ENCODE measurements at places on chromosomes 7 and 10.

DNA sequence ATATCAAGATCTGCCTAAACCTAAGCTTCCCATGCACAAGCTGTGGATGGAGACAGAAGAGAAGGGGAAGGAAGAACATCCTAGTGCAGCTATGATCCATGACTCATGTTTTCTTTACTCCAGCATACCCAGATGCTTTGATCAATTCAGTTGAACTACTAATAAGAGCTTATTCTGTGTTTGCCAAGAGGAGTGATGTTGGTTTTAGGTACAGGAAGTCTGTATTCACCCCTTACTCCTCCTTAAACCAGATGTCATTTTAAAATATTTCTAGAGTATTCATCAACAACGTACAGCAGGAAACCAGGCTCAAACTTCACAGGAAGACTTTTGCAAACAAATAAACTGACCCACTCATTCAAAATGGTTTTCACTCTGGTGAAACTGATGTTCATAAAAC lies 29.2 kb downstream of the PANK1 start:
- DNase-seq = no peak

DNA sequence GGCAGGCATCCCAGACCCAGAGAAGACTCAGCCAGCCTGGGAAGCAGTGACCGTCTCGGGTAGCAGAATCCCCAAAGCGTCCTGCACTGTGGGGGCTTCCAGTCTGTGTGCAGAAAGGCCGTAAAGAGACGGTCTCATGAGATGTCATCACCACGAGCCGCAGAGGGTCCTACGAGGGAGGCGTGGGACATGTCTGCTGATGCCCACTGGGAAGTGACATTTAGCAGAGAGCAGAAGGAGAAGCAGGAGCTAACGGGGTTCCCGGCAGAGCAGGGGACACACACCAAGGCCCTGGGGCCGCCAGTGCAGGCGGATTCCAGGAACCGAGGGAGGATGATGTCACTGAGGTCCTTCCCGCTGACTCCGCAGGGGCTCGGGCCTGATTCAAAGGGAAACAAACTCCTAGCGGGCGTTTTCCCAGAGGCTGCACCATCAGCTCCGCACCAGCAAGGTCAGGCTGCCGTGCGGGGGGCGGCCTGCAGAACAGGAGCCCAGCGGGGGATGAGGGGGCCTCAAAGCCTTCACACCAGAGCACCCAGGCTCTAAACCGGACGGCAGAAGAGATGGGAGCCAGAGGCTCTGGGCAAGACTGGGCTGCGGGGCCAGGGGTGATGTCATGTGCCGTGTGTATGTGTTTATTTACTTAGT lies 85.4 kb upstream of the PDGFA start:
- no peak for DNase-seq

GRCh38 chr7:118182593-118183427 lies 1.2 kb upstream of the LSM8 start:
- DNase-seq = no peak

GRCh38 chr10:112536663-112537062 lies 89.6 kb downstream of the VTI1A start:
- no peak for DNase-seq

DNA sequence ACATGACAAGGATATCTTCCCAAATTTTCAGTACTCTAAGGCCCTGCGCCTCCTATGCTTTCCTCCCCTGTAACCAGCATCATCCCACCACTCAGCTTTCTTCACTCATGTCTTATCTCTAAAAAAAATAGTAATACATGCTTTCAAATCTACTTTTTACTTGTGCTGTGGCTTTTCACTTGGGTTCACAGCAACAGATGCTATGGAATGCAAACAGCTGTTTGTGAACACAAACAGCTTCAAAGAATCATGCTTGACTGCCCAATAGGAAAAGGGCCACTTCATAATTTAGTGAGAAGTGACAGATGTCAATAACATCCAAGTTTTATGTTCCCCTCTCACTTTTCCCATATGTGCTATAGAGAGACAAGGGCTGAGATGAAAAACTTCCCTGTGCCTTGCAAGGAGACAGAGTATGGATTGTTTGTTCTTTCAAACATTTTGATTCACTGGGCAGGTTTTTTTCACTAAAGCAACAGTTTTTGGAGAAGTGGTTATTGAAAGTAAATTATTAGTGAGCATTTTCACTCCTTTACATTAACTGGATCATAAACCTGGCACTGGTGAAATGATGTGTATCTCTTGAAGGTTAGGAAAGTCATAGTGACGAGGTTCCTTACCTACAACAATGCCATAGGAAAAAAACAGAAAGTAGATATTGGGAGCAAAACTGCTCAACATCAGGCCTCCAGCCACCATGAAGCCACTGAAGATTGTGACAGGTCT lies 37.3 kb downstream of the SLC16A9 start:
- DNase-seq = no peak

DNA sequence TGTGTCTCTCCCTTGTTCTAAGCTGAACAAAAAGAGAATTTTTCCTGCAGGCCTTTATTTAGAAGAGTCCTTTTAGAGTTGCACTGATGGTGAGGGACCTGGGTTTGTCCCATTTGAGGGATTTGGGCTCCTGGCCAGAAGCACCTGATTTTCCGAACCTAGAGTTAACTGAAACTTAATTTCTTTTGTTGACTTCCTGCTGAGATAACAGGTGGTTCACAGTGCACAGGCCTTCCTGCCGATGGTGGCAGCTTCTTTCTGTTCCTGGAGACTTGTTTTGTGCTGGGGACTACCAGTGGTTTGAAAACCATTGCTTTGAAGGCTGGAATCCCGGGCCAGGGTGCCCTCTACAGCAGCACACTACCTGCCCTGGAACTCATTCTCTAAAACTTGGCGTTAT lies 99.2 kb downstream of the SUGCT start:
- DNase-seq = no peak

- DNase-seq = no peak
These were observed 2.0 kb downstream of the GGCT start for GRCh38 chr7:30502470-30503251.

- DNase-seq = no peak
These were observed 625 bp downstream of the GIMAP2 start for GRCh38 chr7:150686030-150686631.

DNA sequence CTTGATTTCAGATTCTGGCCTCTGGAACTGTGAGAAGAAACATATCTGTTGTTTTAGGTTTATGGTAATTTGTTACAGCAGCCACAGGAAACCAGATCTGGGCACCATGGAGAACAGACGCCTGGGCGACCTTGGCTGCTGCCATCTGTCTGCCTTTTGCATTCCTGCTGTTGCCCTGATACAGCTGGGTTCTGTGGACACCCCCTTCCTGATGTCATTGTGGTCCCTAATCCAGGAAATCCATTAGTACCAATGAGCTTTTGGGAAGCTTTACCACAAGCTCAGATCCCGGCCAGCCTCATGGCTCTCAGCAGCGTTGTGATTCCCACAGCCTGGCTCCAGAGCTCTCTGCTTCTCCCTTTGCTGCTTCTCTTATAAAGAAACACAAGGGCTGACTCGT lies 174.2 kb upstream of the NPS start:
- DNase-seq = no peak

DNA sequence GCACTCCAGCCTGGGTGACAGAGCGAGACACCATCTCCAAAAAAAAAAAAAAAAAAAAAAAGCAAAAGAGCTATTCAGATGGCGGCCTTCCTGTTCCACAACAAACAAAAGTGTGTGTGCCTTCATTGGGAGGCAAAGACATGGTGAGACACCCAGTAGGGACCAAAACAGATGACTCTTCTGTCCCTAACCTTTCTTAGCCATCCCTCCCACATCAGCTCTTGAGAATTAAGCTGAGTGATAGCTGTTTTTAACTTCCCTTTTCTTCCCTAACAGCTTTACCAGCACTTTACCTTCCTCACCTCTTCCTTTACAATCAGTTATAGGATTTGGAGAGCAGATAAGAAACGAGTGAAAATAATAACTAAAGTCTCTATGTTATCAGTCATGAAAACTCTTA lies 48.2 kb downstream of the ARMH3 start:
- DNase-seq = no peak

GRCh38 chr10:25839683-25840082 lies 94.3 kb upstream of the MYO3A start:
- DNase-seq = no peak

DNA sequence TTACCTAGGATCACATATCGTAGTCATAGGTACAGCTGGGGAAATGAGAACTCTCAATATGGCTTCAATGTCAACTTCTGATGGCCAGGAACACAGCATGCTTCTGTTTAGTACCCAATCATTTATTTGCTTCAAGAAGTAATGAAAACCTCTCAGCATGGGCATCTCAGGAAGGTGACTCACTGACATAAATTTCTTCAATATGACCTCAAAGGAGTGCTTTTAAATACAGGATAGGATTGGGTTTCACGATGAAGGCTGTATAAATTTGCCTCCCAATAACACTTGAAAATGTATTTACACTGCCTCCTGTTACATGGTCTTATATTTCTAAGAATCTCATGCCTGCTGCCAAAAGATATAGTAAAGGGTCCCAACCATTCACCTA lies 15.1 kb downstream of the ITGA8 start:
- no peak for DNase-seq

DNA sequence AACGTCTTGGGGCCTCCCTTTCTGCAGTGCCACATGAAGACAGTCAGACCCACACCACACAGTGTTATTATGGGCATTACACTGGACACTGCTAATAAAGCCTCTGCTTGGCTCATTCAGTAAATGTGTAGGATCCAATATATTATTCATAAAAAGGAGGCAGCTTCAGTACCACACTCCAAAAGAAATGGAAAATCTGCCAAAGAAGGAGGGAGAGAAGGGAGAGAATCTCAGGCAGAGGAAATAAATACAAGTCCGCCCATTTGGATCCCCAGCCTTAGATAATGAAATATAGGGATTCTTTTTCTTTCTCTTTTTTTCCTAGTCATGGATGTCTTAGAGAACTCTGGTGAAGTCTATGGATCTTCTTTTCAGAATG lies 162.2 kb downstream of the ELMO1 start:
- no peak for DNase-seq

DNA sequence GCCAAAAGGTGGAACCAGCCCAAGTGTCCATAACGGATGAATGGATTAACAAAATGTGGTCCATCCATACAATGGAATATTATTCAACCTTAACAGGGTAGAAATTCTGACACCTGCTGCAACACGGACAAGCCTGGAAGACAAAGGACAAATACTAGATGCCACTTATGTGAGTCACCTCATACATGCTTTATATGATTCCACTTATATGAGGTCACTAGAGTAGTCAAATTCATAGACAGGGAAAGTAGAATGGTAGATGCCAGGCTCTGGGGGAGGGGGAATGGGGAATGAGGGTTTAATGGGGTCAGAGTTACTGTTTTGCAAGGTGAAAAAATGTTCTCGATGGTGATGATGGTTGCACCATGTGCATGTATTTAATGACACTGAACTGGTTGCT lies 34.0 kb upstream of the CYTH3 start:
- no peak for DNase-seq

- no peak for DNase-seq
These were observed 35.1 kb downstream of the LANCL2 start for GRCh38 chr7:55400191-55400590.

DNA sequence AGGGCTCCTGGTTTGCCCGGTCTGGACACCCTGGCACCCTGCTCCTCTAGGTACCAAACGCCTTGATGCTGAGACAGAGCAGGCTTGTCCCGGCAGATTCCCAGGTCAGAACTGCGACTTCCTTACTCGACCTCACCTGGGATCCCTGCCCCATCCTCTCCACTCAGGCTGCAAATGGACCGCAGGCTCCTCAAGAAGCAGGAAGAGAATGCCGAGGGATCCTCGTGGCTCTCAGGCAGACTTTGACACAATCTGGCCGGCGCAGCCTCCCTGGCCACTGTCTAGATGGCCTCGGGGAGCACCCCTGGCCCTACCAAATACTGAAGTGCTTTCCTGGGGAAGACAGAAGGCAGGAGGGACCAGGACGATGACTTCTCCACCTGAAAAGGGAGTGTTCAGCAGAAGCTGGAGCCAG lies 421 bp upstream of the NODAL start:
- no peak for DNase-seq

DNA sequence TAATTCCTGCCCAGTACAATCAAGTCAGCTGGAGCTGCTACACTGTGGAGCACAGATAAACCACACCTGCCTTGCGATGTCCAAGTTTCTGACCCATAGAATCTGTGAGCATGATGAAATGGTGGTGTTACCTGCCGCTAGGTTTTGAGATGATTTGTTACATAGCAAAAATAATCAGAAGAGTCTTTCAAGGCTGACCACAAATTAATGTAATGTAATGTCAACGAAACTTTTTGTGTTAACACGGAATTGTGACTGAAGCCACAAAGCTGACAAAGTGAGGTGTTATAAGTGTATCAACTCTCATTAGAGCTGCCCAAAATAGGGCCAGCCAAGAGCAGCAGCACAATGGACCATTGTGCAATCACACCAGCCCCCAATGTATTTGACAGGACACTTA lies 75.7 kb downstream of the AHR start:
- DNase-seq = no peak

DNA sequence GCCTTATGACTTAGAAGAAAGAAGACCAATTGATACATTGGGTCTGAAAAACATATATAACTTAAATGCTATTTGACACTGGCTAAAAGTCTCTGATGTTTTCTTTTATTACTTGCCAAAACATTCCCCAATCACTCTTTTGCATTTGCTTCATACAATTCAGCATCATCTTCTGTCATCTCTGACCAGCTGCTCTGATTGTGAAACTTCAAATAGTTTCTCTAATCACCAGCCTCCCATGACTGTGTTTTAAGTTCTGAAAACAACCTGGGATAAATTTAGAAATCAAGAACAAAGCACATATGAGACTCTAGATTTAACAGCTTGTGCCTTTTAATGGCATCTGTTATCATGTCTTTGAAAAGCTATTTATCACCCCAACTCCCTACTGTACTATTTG lies 208.4 kb upstream of the KCND2 start:
- no peak for DNase-seq

DNA sequence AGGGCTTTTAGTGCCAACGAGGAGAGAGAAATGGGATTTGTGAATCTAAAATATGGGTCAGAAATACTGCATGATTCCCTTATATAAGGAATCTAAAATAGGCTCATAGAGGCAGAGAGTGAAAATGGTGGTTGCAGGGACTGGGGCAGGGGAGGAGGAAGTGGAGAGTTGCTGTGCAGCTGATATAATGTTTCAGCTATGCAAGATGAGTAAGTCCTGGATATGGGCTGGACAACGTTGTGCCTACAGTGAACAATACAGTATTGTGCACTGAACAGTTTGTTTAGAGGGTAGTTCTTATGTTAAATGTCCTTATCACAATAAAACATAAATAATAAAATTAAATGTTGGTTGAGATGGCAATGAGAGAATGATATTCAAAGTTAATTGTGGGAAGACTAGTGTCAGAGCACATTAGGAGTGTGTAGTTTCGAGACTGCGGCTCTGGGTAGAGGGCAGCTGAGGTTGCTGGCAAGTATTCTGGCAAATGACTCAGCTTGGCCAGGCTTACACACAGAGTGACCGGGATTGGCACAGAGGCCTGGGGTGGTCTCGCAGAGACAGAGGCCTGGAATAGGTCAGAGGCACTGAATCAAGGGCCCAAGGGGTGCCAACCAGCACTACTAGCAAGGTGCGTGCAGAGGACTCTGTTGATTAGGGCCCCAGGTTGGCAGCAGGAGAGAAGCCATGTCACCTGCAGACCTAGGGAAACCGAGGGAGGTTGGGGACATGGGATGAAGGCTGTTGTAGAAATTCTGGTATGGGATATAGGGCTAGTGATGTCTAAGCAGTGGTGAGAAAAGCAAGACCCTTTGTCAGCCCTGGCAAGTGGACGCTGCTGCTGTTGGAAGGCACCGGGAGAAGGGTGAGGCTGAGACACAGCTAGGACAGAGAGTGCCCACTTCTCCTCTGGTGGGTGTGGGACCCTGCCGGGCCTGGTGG lies 2.8 kb upstream of the DEPP1 start:
- no peak for DNase-seq
